ENCODE measurements at places on chromosomes 4 and X.

GRCh38 chrX:105471597-105471996 lies 251.1 kb upstream of the TEX13A start:
- DNase-seq, result no peak

DNA sequence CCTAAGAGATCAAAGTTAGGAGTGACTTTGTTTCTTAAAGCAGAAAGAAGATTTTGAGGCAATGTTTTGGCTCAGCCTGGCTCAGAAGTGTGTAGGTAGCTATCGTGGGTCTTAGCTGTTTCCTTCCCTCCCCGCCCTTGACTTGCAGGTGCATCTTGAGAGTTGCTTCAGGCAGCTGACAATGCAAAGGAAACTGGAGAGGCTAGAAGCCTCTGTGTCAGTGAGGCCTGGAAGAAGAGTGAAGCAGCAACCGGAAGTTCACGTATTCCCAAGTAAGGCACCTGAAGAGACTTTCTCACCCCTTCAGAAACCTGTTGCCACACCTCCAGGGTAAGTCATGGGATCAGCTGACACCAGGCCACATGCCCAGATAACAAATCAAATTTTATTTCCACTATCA lies 10.6 kb upstream of the XKRX start:
- no peak for DNase-seq

- DNase-seq, result no peak
These were observed 416.3 kb downstream of the PCDH10 start for GRCh38 chr4:133565379-133565778.

DNA sequence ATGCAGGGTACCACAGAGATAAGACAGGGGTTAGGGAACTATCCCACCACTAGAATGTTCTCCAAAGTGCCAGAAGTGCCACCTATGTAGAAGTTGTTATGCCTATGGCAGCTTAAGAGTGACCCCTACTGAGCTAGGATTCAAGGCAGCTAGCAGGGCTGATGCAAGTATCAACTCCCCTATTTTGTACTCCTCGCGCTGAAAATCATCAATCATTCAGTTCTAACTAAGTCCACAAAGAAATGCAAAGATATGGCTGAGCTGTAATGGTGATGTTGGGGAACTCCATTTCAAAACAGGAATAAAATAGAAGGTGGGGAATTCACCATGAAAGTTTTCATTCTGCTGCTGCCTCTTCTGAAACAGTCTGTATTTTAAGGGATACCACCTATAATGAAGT lies 13.8 kb downstream of the ACSL4 start:
- DNase-seq, result no peak

DNA sequence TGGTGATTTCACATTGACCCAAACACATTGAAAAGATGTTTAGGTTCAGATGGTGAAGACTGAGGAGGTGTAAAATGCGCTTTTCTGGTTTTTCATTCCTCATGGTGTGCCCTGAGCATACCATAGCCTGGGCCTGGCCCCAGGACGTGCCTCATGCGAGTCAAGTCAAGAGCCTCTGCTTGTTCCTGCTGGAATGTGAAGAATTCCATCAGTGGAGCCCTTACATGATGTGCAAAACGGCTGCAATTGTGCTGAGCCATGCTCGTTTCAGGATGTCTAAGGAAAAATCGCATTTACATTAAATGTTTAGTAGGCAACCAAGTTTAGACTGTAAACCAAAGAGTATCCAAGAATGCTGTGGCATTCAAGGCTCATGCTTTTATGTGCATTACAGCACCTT lies 34.9 kb downstream of the GYG2 start:
- DNase-seq, result no peak

- DNase-seq, result no peak
These were observed 69.1 kb downstream of the TMA16 start for GRCh38 chr4:163563592-163563991.
